Stomach (tissue), 19 donors: ENCODE measurements at places on chromosomes 7 and 10. TPM values are rescaled to one million over a fixed set of nuclear protein-coding genes. Genes with fewer than 3 reads are reported as not detected.

The TMEM72 gene
- not detected for total RNA-seq

- DNase-seq: no peak
Observed at GRCh38 chr7:2700141-2700850, 12.3 kb downstream of the AMZ1 start.

The SHLD2 gene
- 76.2 TPM for total RNA-seq

The LIPF gene
- 13,906 TPM for total RNA-seq

The SKIDA1 gene
- total RNA-seq: not detected

GRCh38 chr7:91367812-91368578, 103.8 kb downstream of the FZD1 start:
- no peak for DNase-seq

DNA sequence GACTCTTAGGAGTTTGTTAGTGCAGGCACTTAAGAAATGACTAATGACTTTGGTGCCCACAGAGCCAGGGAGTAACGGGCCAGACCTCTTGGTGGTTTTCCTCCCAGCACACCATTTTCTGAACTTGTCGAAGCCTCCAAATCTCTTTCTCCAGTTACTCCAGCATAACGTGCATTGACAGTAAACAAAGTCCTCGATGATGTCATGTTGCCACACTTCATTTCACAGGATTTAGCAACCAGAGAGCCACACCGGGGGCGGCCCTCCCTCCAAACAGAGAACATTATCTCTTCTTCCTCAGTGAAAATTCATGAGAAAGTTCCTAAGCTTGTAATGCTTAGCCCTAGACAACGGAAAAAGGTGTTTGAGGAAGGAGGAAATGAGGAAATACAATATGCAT, 4.0 kb upstream of the SVOPL start:
- DNase-seq: no peak

The OR2A12 gene
- total RNA-seq: not detected

The OR2A1 gene
- not detected for total RNA-seq

GRCh38 chr10:75108684-75109458, 2.6 kb upstream of the SAMD8 start:
- no peak for DNase-seq
